ENCODE measurements at places on chromosomes 2 and 18.

DNA sequence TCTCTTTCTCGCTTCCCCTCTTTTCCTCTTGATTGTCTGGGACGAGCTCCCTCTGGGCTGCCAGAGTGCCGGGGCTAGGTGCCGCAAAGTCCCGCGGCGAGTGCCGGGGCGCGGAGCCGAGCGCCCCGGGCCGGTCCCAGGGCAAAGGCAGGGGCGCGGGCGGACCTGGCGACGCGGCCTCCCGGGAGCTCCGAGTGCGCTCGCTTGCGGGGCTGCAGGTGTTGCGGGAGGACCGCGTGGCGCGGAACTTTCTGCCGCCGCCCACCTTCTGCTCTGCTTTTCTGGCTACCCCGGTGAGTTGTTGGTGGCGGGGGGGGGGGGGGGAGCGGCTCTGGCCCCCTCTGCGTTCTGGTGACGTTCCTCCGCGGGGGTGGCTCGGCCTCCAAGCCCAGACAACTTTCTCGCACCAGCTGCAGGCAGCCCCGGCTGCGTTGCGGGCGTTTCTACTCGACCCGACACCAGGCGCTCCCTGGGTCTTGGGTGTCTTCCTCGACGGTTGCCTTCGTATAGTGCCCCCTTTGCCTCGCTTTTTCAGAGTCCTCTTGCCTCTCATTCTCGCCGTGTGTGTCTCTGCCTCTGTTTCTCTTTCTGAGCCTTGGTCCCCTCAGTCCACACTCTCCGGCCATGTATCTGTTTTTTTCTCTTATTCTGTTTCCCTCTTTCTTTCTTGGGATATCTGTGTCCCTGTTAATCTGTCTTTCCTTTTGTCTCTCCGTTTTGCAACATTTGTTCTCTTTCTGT, 759 bp downstream of the GALNT13 start:
- no peak for DNase-seq

DNA sequence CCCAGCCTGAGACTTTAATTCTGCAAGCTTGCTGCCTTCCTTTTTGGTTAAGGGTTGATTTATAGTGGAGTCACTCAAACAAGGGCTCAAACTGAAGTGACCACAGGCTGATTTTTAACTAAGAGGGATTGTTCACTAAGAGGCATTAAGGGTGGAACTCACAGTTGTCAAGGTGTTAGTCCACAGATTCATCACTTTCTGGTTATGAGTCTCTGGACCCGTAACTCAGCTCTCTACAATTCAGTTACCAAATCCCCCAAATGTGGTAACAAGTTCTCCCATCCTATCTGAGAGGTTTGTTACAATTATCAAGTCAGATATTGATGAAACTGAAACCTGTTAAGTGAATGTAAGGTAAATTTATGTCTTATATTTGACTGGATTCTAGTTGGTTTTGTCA, 185.9 kb upstream of the KLHL14 start:
- DNase-seq, result no peak

- no peak for DNase-seq
Observed at GRCh38 chr18:68843473-68844089, 45.7 kb downstream of the CCDC102B start.

DNA sequence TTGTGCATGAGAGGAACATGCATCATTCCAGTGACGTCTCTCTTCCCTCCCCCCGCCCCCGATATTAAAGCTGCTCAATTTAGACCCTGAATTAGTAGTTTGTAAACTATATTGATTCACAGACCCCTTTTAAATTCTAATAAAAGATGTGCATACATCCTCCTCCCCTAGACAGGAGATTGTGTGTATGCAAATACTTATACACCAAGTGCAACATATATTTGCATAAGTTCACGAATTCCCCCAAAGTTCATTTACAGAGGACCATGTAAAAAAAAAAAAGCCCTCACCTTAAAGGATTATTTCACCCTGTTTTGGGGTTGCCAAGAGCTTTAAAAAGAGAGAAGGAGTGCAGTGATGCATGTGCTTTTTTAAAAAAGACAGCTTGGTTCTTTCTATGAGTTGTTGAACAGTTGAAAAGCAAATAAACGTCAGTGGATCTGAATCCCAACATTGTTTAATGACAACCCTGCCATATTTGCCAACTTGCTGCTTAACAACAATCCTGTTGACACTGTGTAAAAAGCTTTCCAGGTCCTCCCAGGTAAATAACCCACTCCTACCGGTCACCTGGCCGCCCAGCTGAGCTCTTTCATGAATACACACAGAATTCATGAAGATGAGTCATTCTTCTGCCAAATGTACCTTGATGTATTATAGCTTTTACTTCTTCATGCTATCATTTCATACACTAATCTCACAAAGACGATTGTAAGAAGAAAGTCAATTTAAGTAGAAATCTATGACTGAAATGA, 211.5 kb downstream of the IKZF2 start:
- no peak for DNase-seq

DNA sequence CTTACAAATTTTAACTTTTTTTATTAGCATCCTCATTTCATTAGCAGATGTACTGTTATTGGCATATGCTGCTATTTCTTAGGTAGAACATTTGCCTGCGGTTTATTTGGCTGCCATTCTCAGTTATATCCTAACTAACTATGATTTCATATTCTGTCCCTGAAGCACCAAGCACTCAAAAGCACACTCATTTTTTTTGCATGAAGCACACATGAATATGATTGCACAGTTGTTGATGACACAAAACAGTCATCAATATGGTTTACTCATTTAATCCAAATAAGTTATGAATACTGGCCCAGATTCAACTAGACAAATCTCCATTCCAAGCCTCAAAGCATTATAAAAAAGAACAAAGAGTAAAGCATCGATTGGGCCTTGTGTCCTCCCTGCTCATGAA, 129.4 kb upstream of the CNTNAP5 start:
- no peak for DNase-seq

DNA sequence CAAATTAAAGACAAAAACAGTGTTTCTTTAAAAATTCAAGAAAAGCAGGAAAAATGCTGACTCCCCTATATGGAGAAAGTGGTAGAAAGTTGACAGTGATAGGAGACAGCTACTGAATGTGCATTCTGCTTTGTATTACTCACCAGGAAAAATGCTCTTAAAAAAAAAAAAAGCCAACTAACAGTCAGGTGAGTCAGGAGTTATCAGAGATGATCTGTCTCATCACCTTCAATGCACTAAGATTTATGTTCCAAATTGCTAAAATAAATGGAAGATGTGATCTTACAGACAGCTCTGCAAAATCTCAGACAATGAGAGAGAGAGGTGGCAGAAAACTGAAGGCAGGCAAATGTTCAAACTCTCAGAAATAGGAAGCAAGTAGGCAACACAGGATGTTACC, 47.6 kb upstream of the ZNF521 start:
- DNase-seq, result no peak

- DNase-seq, result no peak
Observed at GRCh38 chr2:240809276-240809675, 10.7 kb downstream of the KIF1A start.

GRCh38 chr18:48898521-48898920, 52.2 kb downstream of the SMAD7 start:
- DNase-seq, result no peak

DNA sequence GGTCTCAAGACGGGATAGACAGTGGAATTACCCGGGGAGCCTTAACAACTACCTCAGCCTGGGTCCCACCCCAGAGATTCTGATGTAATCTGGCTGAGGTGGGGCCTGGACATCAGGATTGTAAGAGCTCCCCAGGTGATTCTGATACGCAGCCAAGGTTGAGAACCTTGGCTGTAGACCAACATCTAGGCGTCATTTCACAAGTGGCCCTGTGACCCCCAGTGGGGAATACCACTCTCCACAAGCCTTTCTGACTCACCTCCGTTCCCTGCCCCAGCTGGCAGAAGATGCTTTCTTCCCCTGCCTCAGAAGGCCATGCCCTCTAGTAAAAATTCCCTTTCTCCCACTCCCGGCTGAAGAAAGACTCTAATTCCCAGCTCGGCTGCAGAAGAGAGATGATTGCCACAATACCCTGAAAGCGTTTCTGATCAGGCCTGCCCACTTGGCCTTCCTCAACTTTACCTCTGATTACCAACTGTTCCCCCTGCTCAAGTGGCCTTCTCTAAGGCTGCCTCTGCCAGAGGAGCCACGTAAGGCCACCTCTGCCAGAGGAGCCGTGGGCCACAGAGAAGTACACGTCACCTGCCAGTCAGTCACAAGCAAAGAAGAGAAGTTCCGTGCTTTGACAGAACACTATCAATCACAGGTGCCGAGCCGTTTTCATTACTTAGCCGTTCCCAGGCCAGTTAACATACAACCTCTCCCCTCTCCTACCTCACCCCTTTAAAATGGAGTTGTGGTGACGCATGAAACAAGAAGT, 116.8 kb upstream of the PKDCC start:
- no peak for DNase-seq

- DNase-seq, result no peak
Observed at GRCh38 chr2:74745766-74746165, 88.2 kb upstream of the HK2 start.

GRCh38 chr2:33482518-33482917, 6.1 kb downstream of the RASGRP3 start:
- DNase-seq, result no peak

DNA sequence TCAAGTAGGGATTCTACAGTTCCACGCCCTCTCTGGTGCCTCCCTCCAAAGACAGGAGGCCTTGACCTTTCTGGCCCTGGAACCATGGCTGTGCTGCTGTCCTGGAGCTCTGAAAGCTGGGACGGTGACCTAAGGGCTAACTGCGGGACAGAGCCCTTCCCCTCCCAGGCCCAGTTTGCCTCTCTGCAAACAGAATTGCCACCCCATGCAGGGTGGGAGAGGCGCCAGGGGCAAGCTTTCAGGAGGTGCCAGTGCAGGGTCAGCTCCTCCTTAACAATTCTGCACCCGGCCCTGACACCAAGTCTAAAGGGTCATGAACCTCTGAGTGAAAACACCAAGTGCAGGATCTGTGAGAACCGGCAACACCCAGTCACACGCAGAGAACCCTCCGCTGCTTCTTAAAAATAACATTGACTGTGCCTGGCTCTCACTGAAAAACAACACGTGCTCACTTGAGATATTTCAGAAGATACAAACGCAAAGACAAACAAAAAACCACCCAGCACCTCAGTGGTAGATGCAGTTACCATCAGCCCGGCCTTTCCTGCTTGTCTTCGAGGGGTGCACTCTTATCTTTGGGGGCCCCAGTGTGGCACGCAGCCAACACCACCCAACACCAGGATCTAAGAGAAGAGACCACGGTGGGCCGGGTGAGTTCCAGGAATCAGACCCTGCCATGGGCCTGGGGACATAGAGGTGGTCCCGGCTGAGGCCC, 1.1 kb upstream of the SNED1 start:
- no peak for DNase-seq

- DNase-seq, result no peak
Observed at GRCh38 chr2:86454238-86454637, 13.1 kb downstream of the KDM3A start.

DNA sequence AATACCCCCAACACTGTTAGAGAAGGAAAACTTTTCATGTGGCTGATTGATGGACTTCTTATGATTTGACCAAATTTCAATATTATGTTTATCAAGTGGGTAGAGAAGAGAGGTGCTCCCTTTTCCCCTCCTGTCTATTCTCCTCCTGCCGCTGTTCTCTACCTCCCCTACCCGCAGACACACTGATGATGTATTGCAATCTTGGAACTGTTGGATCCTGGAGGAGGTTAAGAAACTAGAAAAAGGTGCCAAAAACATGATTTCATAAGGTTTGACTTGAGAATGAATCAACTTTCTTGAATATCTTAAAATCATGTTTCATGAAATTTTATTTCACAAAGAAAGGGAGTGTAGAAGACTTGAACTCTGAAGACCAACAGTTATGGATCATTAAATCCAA, 125.8 kb downstream of the MEIS1 start:
- DNase-seq, result no peak

- no peak for DNase-seq
Observed at GRCh38 chr2:216985658-216986141, 125.8 kb upstream of the TNP1 start.

GRCh38 chr18:74277296-74277695, 14.5 kb downstream of the CYB5A start:
- no peak for DNase-seq

- no peak for DNase-seq
Observed at GRCh38 chr2:70706026-70706795, 61.8 kb downstream of the ADD2 start.

DNA sequence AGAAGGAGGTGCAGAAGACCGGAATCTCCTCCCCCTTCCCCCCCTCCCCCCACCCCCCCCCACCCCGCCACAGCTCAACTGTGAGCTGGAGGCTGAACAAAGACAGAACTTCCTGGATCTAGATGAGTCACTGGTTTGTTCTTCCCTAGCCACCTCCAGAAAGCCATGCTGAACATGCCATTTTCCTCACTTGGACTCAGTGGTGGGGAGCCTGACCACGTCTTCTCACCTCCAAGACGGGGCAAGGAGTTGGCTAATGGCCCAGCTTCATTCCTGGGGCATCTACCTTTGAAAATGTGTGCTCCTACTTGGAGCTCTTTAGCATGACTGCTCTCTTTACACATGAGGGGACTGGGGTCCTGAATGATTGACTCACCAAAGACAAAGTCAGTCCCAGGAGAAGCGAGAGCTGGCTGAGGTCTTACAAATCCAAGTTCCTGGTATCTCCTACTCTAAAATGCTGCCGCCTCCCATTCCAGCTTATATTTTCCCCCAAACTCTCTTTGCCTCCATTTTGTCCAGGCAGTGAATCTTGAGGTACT, 22.6 kb upstream of the FZD5 start:
- no peak for DNase-seq

GRCh38 chr2:205975082-205975949, 110.7 kb downstream of the INO80D start:
- no peak for DNase-seq

DNA sequence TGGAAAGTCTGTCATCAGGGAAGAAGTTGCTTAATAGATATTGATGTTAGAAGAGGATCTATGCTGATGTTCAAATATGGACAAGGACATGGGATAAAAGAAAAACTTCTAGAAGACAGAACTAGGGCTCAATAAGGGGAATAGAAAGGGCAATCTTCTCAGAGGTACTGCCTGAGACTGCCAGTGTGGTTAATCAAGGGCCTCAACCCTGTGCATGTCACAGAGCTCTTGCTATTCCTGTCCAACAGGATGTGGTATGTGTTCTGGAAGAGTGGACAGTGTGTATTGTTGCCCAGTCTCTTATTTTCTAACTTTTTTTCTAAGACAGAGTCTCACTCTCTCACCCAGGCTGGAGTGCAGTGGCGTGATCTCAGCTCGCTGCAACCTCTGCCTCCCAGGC, 27.8 kb upstream of the RNF125 start:
- DNase-seq, result no peak

DNA sequence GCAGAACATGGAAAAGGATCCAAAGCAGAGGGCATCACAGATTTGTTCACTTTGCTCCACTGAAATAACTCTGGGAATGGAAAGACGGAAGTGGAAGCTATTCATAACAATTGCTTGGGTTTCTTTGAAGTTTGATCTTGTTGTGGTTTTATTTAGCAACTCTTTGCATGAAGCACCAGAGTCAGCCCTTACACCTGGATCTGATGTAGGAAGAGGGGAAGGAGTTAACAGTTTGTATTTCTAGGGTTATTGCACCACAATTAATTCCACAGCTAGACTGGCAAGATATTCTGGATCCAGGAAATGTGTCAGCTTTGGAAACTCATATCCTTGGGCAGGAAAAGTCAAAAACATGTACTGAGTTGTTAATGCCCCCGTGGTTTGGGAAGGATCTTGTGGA, 1143.4 kb downstream of the CNTNAP5 start:
- no peak for DNase-seq

- DNase-seq, result no peak
Observed at GRCh38 chr2:127122361-127123027, 15.5 kb upstream of the BIN1 start.
